Motor neuron (in vitro differentiated cells): ENCODE measurements at places on chromosomes 7 and 10. TPM values are rescaled to one million over a fixed set of nuclear protein-coding genes. Genes with fewer than 3 reads are reported as not detected.

LRRC18 gene
- 0.19 TPM in 1 of 2 replicates, not detected in the other for total RNA-seq

SFTPA2 gene
- total RNA-seq: 0.14 and 0.26 TPM in 2 replicates

CCL24 gene
- not detected in 2 replicates for total RNA-seq

DPYSL4 gene
- 36.4 and 42.8 TPM in 2 replicates for total RNA-seq

ITPRIP gene
- total RNA-seq: 7.0 and 8.2 TPM in 2 replicates

DNA sequence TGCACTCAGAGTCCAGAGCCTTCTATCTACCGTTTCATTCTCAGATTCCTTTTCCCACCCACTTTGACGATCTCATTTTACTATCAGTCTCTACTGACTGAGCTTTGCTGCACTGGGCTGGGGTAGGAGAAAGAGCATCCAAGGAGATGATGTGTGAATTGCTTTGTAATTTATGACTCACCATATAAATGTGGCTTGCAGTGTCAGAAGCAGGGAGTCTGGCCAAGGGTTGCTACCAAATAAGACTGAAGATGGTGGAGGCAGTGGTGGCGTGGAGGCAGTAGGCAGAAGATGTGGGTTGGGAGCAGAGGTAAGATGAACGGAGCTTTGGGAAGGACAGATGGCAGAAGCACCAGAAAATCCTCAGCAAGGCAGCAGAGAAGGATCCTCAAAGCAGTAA lies 73.3 kb upstream of the AGK start:
- ATAC-seq: no peak

DNA sequence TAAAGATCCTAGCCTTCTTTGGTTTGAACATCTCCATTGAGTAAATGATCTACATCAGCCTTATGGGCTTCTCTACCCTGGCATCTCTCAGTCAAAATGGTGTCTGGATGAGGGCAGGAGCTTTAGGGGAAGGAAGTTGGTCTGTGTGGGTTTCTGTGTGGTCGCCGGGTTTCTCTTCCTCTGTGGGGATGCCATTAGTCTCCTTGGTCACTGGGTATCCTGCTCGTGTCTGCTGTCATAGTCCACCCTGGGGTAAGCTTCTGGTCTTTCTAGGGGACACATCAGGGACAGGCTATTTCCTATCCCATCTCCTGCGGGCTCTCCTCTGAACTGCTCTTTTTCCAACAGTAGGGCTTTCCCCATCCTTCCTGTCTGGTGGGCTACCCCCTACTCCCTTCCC lies 150.3 kb upstream of the NPY start:
- ATAC-seq: no peak

DNA sequence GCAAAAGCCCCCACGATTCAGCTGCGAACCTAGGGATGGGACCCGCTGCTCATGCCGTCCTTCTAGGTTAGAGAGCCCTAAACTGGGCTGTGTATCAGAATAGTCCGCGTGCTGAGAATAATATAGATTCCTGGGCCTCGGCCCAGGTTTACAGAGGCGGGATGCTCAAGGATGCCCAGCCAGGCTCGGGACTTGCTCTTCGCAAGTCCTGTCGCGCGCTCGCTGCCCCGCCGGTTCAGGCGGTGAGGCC lies 266 bp upstream of the STMP1 start:
- ATAC-seq: no peak

DNA sequence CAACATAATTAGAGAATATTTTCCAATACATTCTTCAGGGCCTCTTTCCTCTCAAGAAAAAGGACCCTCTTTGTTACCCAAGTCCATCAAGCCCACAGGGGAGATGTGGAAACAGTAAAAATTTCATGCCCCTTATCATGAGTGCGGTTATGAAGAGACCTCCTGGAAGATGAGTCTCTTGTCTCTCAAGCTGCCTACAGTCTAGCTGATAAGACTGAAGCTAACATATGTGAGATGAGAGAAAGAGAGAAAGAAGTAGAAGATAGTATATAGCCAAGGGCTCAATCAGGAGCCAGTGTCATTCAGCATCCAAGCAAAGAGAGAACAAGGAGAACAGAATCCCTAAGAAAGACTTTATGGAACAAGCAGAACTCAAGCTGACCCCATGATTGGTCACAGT lies 75.9 kb upstream of the CABCOCO1 start:
- no peak for ATAC-seq

GRCh38 chr7:98621573-98622482 lies 4.7 kb downstream of the NPTX2 start:
- no peak for ATAC-seq

DNA sequence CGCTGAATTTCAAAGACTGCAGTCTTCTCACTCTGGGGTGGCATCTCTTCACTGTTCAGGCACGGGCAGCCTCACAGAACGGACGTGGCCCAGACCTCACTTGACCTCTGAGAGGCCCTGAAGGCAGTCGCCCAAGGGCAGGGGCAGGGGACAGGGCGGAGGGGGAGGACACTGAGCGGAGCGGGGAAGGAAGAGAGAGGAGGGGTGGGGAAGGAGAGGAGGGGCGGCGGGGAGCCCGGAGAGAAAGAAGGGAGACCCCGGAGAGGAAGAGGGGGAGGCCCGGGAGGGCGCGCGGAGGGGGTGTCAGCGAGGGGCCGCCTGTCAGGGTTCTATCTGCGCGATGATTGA lies 58.7 kb upstream of the COMTD1 start:
- ATAC-seq: peak; percentile 18

GRCh38 chr10:106185951-106186350 lies 978.6 kb downstream of the SORCS1 start:
- no peak for ATAC-seq

- no peak for ATAC-seq
Observed at GRCh38 chr7:158013085-158013668, 574.4 kb downstream of the PTPRN2 start.

DNA sequence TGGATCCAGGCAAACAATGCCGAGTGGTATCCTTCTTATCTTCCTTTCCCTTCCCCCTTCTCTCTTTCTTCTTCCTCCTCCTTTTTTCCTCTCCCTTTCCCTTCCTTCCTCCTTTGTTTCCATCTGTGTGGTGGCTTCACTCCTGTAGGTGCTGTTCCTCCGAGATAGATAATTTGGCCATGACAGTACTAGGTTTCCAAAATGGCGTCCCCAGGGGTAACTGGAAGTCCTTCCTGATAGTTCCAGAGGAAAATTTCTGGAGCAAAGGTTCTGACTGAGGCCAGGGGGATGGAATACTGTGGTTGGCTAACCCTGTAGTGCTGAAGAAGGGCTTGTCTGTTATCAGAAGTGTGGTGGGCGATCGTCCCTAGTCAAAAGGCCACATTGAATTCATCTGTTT lies 52.5 kb upstream of the CCDC6 start:
- ATAC-seq: no peak

DNA sequence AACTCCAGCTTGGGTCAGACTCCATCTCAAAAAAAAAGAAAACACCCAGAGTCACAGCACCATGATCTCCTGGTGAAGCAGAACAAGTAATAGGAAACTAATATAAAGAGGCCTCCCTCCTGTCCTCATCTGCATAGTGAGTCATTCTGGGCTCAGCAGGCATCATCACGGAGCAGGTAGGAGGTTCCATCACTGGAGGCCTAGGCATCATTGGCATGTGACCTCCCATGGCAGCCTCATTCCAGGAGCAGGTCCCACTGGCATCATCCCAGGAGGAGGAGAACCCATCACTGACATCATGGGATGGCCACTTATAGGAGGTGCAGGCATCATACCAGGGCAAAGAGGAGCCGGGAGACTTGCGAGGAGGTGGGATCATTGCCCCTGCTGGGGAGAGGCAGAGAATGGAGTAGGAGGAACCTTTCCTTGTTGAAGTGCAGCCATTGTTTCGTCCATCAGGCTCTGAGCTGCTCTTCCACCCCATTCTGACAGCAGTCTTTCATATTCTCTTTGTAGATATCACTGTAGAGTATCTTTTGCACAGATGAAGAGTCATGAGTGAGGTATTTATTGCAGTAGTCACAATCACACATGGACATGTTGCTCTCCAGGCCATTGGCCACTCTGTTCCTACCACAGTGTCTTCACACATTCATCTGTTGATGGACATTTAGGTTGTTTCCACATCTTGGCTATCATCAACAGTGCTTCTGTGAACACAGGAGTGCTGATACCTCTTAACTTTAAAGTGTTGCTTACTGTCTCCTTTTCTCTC lies 73.8 kb downstream of the OSBPL3 start:
- ATAC-seq: no peak
